ENCODE measurements at places on chromosomes 7 and 10. TPM values are rescaled to one million over a fixed set of nuclear protein-coding genes. Genes with fewer than 3 reads are reported as not detected.

Gene ANKRD30A
- total RNA-seq: not detected

Gene AKR1D1
- total RNA-seq: not detected

Gene SCART1
- total RNA-seq: 3.9 TPM

Gene BZW2
- total RNA-seq: 41.5 TPM

Gene PLCE1
- total RNA-seq: 3.9 TPM

Gene GJD4
- not detected for total RNA-seq

Gene SHTN1
- total RNA-seq: 24.7 TPM

Gene ADIRF
- total RNA-seq: 115 TPM

Gene EFCAB10
- total RNA-seq: not detected

Gene BMS1
- 8.0 TPM for total RNA-seq

Gene DUSP5
- total RNA-seq: 6.2 TPM

Gene MEOX2
- 0.66 TPM for total RNA-seq

Gene TSPAN12
- 6.9 TPM for total RNA-seq

Gene SLC26A3
- total RNA-seq: not detected

Gene ADAM12
- total RNA-seq: 0.52 TPM

Gene SPDYE1
- total RNA-seq: not detected

Gene DIP2C
- total RNA-seq: 9.6 TPM

Gene LRGUK
- total RNA-seq: 0.99 TPM

Gene MBL2
- not detected for total RNA-seq

Gene VWDE
- total RNA-seq: 2.6 TPM

Gene MOGAT3
- not detected for total RNA-seq

Gene TLX1
- total RNA-seq: not detected

Gene PIK3CG
- total RNA-seq: 0.66 TPM

Gene GNAT3
- total RNA-seq: not detected

Gene TASOR2
- 47.2 TPM for total RNA-seq
